NCI-H1105 (cell line): ENCODE measurements at places on chromosomes 6 and 20.

- DNase-seq: no peak
Measured at GRCh38 chr6:163335671-163336545, 78.6 kb upstream of the QKI start.

GRCh38 chr20:33391722-33392415 lies 9.4 kb downstream of the CDK5RAP1 start:
- no peak for DNase-seq

DNA sequence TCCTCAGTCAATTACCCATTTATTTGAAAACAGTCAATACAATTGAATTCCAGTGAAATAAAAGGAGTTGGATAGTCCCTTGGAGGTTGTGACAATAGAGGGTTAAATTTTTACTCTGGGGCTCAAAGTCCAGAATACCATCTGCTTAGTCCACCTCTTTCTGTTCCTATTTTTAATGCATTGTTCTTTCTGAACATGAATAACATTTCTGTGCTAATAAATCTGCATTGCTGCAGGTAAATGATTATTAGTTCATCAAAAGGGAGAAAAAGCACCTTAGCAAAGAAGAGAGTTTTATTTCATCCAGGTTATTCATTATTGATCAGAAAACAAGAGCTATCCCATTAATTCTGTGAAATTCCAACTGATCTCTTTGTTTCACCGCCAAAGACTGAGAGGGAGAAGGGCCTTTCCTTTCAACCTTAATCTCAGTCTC lies 166.1 kb upstream of the OLIG3 start:
- DNase-seq: no peak

GRCh38 chr20:52402514-52402913 lies 210.9 kb upstream of the ZFP64 start:
- no peak for DNase-seq
